ENCODE measurements at places on chromosomes 4 and X. TPM values are rescaled to one million over a fixed set of nuclear protein-coding genes. Genes with fewer than 3 reads are reported as not detected.

C1QTNF7 gene
- total RNA-seq = 1.5 TPM

ADH1C gene
- 0.13 TPM for total RNA-seq

TLL1 gene
- total RNA-seq = 0.08 TPM

PDLIM5 gene
- total RNA-seq = 31.1 TPM

ERAS gene
- not detected for total RNA-seq

SULT1B1 gene
- total RNA-seq = 0.52 TPM

UGT8 gene
- total RNA-seq = not detected

CXCL13 gene
- not detected for total RNA-seq

ARL9 gene
- 0.52 TPM for total RNA-seq

FGF5 gene
- total RNA-seq = 3.4 TPM

H2BW2 gene
- not detected for total RNA-seq

RHOXF2B gene
- not detected for total RNA-seq

PAGE2 gene
- not detected for total RNA-seq

ARHGAP10 gene
- 18.4 TPM for total RNA-seq

TDO2 gene
- total RNA-seq = 0.78 TPM

PABPC1L2A gene
- not detected for total RNA-seq

Measured in epithelial cell of alveolus of lung (primary cell).